Uterine smooth muscle cell (primary cell): ENCODE measurements at places on chromosomes 7 and 10. TPM values are rescaled to one million over a fixed set of nuclear protein-coding genes. Genes with fewer than 3 reads are reported as not detected.

GPR158 gene
- under 0.01 TPM in 1 of 2 replicates, not detected in the other for total RNA-seq

STEAP1B gene
- 10.7 and 23.6 TPM in 2 replicates for total RNA-seq

XPNPEP1 gene
- total RNA-seq = 113 and 121 TPM in 2 replicates

LRIT1 gene
- total RNA-seq = not detected in 2 replicates

CLDN3 gene
- 0.12 and 0.44 TPM in 2 replicates for total RNA-seq

KIAA1217 gene
- 2.7 and 3.4 TPM in 2 replicates for total RNA-seq

LLCFC1 gene
- total RNA-seq = not detected in 2 replicates

TLX1 gene
- not detected in 2 replicates for total RNA-seq

CCDC7 gene
- 8.7 and 10.7 TPM in 2 replicates for total RNA-seq

MYO3A gene
- not detected in 2 replicates for total RNA-seq

GPR26 gene
- total RNA-seq = not detected in 2 replicates

MORN4 gene
- 5.0 and 9.5 TPM in 2 replicates for total RNA-seq

STYXL1 gene
- total RNA-seq = 38.6 and 39.7 TPM in 2 replicates

PLAC9 gene
- 1.9 and 6.9 TPM in 2 replicates for total RNA-seq

DLG5 gene
- total RNA-seq = 41.1 and 45.2 TPM in 2 replicates

MUC12 gene
- 0.37 and 0.44 TPM in 2 replicates for total RNA-seq
